T1000 (cell line): ENCODE measurements at places on chromosomes 3 and 15.

DNA sequence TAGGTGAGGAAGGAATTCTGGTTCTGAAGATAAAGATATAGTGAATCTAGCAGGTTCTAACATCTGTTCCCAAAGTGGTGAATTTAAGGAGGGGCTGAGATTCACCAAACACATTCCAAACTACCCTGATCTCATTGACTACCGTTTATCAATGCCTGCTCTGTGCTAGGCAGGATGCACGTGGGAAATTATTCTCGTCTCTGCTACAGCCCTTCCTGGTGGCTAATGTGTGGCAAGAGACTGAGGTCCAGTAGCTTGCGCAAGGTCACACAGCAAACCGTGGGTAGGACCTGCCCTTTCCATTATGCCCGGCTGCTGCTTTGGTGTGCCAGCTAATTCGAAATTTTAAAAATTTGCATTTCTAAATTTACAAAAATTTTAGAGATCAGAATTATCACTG lies 209.5 kb upstream of the TRIM42 start:
- DNase-seq, result no peak

GRCh38 chr15:52068004-52068615 lies 44.5 kb downstream of the BCL2L10 start:
- DNase-seq, result no peak

DNA sequence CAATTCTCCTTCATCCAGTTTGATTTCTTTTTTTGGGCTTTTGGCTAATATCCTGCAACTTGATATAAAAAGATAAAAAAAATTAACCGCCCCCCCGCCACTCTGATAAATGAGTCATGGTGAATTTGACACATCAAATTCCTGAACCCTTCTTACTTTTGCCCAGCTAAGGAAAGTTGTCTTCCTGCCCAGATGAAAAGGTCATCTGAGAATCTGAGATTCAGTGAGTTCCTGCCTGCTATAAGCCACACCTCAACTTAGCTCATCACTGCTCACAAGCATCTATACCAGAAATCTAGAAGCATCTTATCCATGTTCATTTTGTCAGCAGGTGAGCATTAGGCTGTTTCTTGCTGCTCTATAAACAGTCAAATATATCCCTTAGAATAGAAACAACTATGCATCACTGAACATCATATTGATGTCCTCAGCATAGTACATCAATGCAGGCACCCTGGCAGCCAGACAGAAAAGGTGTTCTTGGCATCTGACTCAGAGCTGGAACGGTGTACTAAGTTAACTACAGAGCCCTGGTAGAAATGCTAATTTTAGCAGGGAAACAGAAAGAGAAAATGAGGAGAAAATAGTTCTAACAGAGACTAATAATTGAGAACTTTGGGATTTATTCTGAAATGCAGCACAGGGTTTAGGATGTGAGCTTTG lies 77.1 kb downstream of the SEMA6D start:
- DNase-seq, result no peak

GRCh38 chr3:189304465-189305351 lies 132.9 kb downstream of the TPRG1 start:
- peak; percentile 60 for DNase-seq

DNA sequence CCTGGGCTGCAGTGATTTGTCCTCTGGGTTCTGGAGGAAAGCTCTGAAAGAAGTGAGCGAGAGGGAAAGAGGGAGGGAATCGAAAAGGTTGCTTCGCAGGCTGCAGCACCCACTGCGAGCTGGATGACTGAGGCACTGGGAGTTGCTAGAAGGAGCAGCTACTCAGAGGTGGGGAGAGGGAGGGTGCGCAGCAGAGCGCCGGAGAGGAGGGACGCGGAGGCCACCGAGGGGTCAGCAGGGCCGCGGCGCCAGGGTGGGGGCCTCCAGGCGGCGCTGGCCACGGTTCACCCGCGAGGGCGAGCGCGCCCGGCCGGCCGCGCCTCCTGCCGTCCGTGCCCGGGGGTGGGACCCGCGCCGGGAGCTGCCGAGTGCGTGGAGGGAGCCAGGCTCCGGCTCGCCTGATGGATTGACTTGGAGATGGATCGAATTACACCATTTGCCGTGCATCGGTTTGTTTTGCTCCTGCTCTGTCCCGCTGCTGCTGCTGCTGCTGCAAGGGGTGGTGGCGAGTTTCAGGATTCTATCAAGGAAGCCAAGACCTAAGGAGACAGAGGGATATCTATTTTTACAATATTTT lies at the start of gene SEMA6D:
Gene SEMA6D (plus strand): TSS at position 470 of the 577 bp plus-strand sequence. CDS start 42,294 bp downstream, outside the sequence.
- peak; percentile 71 for DNase-seq

DNA sequence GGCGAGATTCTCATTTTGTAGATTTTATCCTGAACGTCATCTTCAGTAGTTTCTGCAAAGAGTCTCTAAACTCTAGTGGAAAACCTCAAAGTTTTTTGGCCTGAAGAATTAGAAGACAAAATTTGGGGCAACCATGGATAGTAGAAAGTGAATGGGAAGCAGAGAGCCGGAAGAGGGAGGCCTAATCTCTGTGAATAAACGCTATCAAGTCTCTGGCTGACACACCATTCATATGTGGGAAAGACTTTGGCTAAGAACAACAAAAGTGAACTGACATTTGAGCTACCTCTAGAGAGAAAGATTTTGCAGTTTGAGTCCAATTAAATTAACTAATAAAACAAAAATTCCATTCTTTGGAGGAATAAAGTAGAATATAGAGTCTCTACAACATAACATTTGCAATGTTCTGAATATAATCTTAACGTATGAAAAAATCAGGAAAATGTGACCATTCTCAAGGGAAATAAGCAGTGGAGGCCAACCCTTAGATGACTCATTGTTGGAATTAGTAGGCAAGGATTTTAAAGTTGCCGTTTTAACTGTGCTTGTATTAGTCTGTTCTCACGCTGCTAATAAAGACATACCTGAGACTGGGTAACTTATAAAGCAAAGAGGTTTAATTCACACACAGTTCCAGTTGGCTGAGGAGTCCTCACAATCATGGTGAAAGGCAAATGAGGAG lies 184.6 kb downstream of the C3orf38 start:
- no peak for DNase-seq

DNA sequence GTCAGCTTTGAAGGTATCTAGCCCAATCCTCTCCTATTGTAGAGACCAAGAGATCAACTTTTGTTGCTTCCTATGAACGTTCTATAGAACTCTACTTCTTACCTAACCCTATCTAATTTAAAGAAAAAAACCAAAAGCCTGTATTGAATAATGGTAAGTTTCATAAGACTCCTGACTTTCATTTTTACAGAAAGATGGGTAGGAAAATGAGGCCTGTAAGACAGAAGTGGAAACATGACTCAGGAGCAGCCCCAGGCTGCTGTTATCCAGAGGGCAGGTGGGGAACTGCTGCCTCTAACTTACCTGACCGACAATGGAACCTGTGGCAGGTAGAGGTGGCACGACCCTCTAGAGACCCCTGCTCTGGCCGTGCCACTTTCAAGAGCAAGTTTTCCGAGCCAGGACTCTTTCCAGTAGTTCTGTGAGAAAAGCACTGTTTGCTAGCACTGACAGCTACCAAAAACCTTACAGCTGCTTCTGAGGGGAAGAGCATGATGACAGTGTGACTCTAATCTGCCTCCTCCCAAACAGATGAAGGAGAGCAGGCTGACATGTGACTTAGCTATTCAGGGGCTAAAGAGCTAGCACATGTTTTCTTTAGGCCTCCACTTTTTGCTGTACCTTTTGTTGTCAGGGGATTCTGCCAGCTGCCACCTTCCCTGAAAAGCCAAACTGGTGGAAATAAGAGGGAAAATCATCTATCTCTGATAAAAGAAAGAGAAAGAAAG lies 17.5 kb downstream of the POPDC2 start:
- no peak for DNase-seq

- no peak for DNase-seq
Observed at GRCh38 chr15:60044636-60045270, 40.6 kb downstream of the FOXB1 start.

- DNase-seq, result no peak
Observed at GRCh38 chr15:33449810-33450209, 139.0 kb downstream of the RYR3 start.

DNA sequence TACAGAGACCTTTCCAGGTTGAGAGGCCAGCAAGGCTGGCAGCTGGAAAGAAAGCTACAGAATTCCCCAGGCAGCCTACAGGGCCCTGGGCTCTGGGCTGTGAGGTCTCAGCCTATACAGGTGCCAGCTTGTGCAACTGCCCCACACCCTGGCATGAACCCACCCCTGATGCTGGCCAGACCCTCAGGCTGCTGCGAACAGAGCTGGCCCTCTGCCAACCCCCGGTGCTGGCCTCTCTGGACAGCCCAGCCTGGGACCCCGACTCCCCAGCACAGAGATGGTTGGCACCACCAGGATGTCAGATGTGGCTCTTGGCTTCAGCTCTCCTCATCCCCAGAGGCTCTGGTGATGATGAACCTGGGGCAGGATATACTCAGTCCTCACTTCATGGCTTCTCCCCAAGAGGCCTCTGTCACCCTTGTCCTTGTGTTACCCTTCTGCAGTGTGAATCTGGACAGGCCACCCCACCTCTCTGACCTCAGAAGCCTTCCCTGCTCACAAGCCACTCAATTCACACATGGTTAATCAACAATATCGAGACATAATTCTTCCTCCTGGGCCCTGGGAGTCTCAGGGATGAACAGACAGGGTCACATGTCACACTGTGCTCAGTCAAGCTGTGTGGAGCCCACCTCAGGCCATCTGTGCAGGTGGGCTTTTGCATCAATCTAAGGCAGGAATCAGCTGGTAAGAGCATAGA lies 11.0 kb upstream of the BFSP2 start:
- no peak for DNase-seq

DNA sequence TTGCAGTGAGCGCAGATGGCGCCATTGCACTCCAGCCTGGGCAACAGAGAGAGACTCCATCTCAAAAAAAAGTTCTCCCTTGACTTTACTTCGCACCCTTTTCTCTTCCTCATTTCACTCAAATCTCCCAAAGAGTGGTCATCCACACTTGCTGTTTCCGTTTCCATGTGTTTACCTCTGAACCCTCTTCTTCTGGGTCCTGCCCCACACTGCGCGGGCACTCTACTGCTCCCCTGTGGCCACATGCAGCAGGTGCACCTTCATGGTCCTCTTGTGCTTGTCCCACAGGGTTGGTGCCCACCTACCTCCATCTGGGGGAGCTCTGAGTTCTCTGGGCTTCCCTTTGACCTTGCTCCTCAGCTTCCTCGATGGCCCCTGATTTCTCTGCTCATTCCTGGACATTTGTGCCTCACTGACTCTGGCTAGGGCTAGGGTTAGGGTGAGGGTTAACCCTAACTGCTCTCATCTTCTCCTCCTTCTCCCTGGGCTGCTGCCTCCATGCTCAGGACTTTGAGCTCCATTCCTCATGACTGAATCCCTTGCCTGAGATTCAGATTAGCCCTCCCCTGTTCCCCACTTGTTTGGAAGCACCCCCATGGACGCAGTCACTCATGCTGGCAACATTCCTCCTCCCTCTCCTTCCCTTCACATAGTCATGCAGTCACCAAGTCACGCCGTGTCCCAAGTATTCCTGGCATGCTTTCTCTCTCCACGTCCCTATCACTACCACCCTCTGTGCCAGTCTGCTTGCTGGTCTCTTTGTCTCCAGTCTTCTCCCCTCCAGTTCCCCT lies 26.6 kb upstream of the KY start:
- no peak for DNase-seq

DNA sequence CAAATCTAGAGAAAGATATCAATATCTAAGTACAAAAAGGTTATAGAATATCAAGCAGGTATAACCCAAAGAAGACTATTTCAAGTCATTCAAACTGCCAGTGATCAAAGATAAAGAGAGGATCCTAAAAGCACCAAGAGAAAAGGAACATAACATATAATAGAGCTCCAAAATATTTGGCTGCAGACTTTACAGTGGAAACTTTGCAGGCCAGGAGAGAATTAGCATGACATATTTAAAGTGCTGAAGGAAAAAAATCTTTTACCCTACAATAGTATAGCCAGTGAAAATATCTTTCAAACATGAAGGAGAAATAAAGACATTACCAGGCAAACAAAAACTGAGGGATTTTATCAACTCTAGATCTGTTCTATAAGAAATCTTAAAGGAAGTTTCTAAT lies 254.3 kb upstream of the ARHGEF26 start:
- no peak for DNase-seq

GRCh38 chr15:78399091-78399490 lies 38.9 kb upstream of the IREB2 start:
- no peak for DNase-seq

DNA sequence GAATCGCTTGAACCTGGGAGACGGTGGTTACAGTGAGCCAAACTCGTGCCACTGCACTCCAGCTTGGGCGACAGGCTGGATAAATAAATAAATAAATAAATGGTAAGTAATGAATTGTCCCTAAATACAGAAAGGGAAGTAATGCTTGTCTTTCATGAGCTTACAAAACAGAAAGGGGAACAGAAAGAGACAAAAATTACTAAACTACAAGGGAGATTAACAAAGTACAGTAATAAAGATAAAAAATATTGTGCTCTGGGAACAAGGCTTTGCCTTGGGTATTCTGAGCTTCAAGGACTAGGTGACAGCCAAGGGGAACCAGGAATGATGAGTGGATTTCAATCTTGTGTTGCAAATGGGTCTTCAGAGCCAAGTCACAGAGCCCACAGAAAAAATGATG lies 9.2 kb upstream of the HLTF start:
- DNase-seq, result no peak

DNA sequence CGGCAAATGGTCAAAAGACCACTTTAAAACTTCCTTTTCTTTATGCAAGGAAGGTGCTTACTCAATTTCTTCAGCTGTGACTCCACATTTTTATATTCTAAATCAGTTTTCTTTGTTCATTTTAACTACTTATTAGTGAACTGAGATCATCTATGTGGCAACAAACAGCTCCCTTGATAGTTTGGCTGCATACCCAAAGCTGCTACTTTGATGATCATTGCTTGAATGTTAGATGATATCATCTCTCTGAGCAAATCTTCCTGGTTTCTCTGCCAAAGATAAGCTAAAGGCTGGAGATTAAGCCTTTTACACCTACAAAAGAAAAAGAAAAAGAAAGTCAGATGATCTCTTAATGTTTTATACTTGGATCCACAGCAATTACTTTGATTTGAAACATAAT lies 95.5 kb downstream of the DPH6 start:
- DNase-seq, result no peak

- DNase-seq, result no peak
Observed at GRCh38 chr15:64426845-64427465, 33.4 kb upstream of the ZNF609 start.

GRCh38 chr3:186013312-186013711 lies 75.5 kb upstream of the TRA2B start:
- DNase-seq, result no peak

GRCh38 chr15:31806106-31806505 lies 224.2 kb upstream of the CHRNA7 start:
- no peak for DNase-seq

DNA sequence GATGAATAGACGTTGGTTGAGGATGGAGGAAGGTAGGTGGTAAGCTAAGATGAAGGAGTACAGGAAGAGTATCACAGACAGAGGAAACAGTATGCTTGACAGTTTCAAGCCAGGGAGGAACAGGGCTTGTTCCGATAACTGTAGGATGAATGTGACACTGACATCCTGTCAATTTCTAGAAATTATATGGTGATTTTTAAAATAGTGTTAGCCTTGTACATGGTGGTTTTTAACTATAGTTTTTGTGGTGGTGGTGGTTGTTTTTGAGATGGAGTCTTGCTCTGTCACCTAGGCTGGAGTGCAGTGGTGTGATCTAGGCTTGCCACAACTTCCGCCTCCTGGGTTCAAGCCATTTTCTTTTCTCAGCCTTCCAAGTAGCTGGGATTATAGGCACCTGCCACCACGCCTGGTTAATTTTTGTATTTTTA lies 92.8 kb downstream of the FNDC3B start:
- no peak for DNase-seq

- DNase-seq, result no peak
Observed at GRCh38 chr3:32817558-32818228, at the start of gene TRIM71. Gene TRIM71, plus strand, starts transcription at chr3:32817997. Its CDS starts 84 bp downstream, at chr3:32818081.

- DNase-seq, result no peak
Observed at GRCh38 chr3:187686621-187687273, 15.6 kb downstream of the RTP2 start.

- no peak for DNase-seq
Observed at GRCh38 chr3:24474862-24475261, 19.8 kb downstream of the THRB start.
